Left cardiac atrium (tissue), 4 donors: ENCODE measurements at places on chromosomes 1 and 21. TPM values are rescaled to one million over a fixed set of nuclear protein-coding genes. Genes with fewer than 3 reads are reported as not detected.
A peak's percentile ranks its signal among the peaks of the same experiment; 100 is the strongest.

CYP4A11 gene
- not detected for total RNA-seq

CLSTN1 gene
- total RNA-seq: 62.5 TPM

GRCh38 chr21:42195378-42196031 lies 23.4 kb upstream of the ABCG1 start:
- no peak for DNase-seq

- no peak for DNase-seq
Observed at GRCh38 chr1:180230791-180231505, 884 bp downstream of the LHX4 start.

GRCh38 chr1:53470584-53470983 lies 11.4 kb downstream of the DMRTB1 start:
- no peak for DNase-seq

PGBD5 gene
- 19.6 TPM for total RNA-seq

DNA sequence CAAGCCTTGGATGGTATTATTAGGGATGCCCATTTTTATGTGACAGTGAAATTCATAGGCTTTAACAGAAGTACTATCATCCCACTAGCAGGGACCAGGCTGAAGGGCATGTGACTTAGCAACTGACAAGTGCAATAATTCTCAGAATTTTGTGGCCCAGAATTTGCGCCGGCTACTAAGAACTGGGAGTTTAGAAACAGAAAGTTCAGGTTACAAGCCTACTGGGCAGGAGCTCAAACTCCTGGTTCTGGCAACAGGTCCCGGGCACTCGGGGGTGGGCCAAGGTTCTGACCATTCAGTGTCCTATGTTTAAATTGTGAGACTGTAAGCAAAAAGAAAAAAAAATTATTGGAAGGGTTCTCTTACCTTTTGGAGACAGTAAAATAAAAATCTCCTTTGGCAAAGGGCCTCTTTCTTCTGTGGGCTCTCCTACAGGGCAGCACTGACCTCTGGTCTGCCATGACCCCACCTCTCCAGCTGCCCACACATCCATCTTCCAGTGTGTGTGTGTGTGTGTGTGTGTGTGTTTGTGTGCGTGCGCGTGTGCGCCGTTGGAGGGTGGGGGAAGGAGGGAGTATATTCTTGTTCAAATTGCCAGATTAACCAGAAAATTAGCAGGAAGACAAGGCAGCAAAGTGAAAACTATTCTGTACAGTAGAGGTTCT lies 26.1 kb downstream of the IRF2BP2 start:
- no peak for DNase-seq

FALEC gene
- total RNA-seq: not detected

GRCh38 chr1:21607549-21608529 lies 61.3 kb downstream of the RAP1GAP start:
- peak; percentile 88 for DNase-seq

- no peak for DNase-seq
Observed at GRCh38 chr1:95730986-95731385, 497.0 kb downstream of the RWDD3 start.

GRCh38 chr1:175537571-175537970 lies 205.8 kb downstream of the TNR start:
- DNase-seq: no peak

GRCh38 chr21:39094847-39095579 lies 88.2 kb downstream of the PSMG1 start:
- no peak for DNase-seq

GRCh38 chr1:175155936-175156335 lies 36.6 kb downstream of the KIAA0040 start:
- DNase-seq: no peak

GRCh38 chr1:71786218-71786617 lies 496.1 kb downstream of the NEGR1 start:
- DNase-seq: no peak

KCNA10 gene
- total RNA-seq: not detected

NRIP1 gene
- total RNA-seq: 30.1 TPM

- DNase-seq: no peak
Observed at GRCh38 chr1:20052386-20052785, 17.6 kb upstream of the PLA2G5 start.

SAMSN1 gene
- total RNA-seq: 4.8 TPM

GRCh38 chr21:14383596-14384180 lies 742 bp upstream of the HSPA13 start:
- peak; percentile 59 for DNase-seq

GRCh38 chr1:245209658-245210435 lies 55.1 kb downstream of the KIF26B start:
- no peak for DNase-seq

DNA sequence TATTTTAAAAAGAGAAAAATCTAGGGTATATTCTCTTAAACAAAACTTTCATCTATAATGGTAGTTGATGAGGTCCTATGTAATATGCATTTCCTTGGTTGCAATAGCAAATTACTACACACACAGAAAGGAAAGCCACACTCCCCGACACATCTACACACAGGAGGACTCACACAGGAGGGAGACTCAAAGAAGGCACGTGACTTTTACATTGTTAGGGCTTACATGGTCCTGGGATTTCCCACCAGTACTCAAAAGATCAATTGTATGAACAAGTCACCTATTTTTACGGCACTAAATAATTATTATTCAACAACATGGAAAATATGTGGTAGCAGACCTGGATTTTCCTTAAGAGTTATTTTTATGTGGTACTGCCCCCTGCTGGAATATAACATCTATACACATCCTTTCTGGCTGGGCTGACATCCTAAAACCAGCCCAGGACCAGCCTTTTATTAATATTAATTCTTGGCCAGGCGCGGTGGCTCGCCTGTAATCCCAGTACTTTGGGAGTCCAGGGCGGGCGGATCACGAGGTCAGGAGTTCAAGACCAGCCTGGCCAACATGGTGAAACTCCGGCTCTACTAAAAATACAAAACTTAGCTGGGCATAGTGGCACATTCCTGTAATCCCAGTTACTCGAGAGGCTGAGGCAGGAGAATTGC lies 33.9 kb upstream of the LGALS8 start:
- DNase-seq: no peak

- no peak for DNase-seq
Observed at GRCh38 chr1:101191049-101191448, 45.8 kb upstream of the S1PR1 start.

- no peak for DNase-seq
Observed at GRCh38 chr21:27572696-27573095, 605.8 kb upstream of the ADAMTS5 start.

DNA sequence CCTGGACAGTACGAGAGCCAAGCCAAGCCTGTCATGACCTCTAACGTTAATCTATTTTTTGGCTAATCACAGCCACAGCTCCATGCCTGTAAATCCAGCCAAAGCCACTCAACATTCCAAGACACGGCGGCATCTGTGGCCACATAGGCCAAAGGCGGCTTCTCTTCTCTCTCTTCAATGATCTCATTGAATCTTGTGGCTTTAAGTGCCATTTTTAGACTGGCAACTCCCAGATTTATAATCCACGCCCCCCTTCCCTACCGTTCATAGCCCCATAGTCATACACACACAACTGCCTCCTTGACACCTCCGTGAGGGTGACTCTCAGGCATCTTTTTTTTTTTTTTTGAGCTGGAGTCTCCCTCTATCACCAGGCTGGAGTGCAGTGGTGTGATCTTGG lies 5.7 kb upstream of the SELENON start:
- DNase-seq: no peak

STYXL2 gene
- total RNA-seq: 87.4 TPM

ATP13A2 gene
- total RNA-seq: 18.8 TPM

BEND5 gene
- 3.2 TPM for total RNA-seq

DNA sequence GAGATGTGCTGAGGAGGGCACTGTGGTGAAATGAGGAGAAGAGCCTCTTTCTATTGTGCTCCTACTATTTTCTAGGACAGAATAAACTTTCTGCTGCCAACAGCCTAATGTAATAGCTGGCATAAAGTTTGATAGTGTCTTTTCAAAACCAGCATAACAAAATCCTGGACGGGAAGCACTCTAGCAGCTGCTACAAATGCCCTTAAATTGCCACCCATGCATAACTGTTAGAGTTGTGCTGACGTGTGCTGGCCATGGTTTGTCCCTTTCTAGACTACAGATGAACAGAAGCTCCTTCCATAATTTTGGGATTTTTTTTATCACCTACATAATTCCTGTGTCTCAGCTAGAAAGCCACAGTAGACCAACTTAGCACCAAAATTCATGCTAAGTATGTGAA lies 88.5 kb upstream of the DEPDC1 start:
- no peak for DNase-seq

GRCh38 chr1:149977345-149977744 lies 33.2 kb downstream of the OTUD7B start:
- no peak for DNase-seq

LIN28A gene
- total RNA-seq: not detected

DNA sequence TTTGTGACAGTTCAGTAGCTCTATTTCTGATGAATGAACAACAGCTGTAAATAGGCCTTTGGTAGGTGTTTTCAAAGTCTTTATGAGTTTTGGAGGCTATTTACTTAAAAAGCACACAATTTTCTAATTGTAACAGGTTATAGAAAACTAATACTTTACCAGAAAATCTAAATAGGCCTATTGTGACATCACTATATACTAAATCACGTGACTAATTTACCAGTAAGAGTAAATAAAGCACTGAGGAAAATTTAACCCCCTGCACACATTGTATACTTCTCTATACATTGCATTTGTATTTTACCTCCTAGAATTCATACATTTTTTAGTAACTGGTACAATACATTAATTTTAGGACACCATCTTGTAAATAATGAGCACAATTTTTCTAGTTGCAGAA lies 15.0 kb downstream of the KRTAP26-1 start:
- no peak for DNase-seq

DNA sequence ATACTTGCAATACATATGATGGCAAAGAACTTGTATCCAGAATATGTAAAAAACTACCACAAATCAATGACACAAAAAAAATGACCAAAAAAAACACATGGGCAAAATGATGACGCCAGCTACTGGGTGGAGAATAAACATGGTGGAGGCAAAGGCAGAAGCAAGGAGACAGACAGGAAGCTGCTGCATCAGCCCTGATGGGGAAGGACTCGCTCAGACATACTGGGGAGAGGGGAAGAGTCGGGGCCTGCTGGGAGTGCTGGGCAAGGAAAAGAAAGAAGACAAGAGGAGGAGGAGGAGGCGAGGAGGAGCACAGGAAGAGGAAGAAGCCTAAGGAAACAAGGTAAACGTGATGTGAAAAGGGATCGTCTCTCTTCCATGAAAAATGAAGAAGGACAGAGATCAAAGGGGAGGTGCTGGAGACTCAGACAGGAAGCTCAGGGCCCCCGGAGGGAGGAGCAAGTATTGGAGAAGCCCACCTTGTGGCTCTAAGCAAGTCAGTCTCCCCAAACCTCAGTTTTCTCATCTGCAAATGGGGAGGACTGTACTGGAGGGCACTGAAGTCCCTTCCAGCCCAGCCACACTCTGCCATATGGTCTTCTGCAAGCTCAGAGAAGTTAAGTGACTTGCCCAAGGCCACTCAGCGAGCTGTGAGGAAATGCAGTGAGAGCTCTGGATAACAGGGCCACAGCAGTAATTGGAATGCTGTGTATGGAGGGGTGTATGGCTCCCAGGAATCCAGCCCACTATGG lies 24.2 kb downstream of the OLFML2B start:
- DNase-seq: no peak

GRCh38 chr21:34524646-34525601 lies 12.9 kb upstream of the KCNE1 start:
- peak; percentile 45 for DNase-seq

- no peak for DNase-seq
Observed at GRCh38 chr1:22071511-22071910, 19.0 kb downstream of the CDC42 start.

LMX1A gene
- total RNA-seq: 0.09 TPM
